Fibroblast of skin of left biceps (primary cell): ENCODE measurements at places on chromosomes 5 and 9.

- DNase-seq: no peak
Measured at GRCh38 chr5:133032852-133033742, 6.7 kb upstream of the ZCCHC10 start.

DNA sequence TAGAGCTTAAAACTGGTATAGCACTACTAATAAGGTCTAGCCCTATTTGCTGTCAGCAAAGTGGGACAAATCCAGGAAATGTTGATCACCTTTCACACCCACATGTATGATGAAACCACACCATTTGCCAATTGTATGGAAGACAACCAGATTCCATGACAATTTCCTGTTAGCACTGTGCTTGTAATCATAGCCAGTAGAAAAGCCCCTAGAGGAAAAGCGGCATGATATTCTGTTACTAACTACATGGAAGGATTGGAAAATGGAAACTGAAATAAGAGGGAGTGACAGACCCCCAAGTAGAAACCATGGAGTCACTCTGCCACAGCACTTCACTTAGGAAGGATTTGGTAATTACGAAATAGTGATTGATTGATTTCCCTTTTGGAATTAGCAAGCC lies 923 bp downstream of the SPATA6L start:
- DNase-seq: no peak

- no peak for DNase-seq
Measured at GRCh38 chr5:128287740-128288139, 204.2 kb downstream of the SLC12A2 start.

DNA sequence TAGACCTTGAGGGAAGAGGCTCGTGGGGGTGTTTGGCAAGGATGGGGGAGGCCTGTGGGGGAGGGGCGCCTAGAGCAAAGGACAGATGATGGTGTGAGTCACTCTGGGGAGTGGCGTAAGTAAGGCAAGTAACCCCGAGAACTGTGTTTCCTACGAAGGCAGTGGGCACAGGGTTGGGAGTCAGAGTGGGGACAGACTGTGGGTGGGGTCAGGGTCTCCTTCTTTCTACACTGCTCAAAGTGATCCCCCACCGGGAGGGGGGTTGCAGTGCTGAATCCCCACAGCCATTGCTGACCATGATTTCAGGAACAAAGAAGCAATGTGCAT lies 136.8 kb downstream of the TENT4A start:
- no peak for DNase-seq

- no peak for DNase-seq
Measured at GRCh38 chr9:133572821-133573361, 36.3 kb downstream of the FAM163B start.

GRCh38 chr5:74490814-74491213 lies 149.7 kb downstream of the ENC1 start:
- no peak for DNase-seq

- DNase-seq: no peak
Measured at GRCh38 chr5:28954074-28954473, 1915.7 kb upstream of the CDH9 start.

DNA sequence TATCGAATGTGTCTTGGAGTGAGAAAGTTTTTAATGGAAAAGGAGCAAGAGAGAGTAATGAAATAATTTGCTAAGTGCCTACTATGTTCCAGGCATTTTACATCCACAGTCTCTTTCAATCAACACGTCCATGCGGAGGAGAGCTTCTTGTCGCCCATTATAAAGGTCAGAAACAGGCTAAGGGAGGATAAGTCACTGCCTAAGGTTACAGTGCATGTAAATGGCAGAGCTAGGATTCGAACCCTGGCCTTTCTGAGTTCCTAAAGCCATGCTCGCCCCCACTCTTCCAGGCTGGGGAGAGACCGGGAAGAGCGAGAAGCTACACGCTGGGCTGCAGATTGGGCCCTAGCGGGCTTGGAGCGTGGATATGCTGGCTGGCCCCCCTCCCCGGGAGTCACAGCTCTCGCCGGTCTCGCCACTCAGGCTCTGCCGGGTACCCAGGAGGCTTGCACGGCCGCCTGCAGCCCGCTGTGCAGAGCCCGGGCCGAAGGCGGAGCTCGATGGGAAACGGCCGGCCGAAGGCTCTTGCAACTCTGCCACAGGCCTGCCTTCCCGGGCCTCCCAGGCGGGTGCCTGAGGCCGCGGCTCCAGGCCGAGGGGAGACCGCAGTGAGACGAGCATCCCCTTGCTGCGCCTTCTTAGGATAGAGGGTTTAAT lies 775 bp upstream of the LHX2 start:
- DNase-seq: no peak

DNA sequence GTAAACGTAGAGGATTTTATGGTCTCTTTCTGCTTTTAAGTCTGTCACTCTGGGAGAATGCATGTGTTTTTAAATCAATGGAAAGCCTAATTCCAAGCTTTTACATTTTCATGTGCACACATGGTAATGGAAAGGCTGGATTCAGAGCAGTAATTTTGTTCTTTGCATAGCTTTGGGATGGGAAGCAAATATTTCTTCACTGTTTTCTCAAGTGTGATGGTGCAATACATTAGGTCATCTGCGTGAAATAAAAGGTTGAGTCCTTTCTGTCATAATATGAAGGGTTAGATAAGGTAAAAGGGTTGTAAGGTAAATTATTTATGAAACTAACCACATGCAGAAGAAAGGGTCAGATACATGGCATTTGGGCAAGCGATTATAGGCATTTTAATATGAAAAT lies 88.2 kb upstream of the NR3C1 start:
- DNase-seq: no peak
